ENCODE measurements at places on chromosomes 2 and 18.

DNA sequence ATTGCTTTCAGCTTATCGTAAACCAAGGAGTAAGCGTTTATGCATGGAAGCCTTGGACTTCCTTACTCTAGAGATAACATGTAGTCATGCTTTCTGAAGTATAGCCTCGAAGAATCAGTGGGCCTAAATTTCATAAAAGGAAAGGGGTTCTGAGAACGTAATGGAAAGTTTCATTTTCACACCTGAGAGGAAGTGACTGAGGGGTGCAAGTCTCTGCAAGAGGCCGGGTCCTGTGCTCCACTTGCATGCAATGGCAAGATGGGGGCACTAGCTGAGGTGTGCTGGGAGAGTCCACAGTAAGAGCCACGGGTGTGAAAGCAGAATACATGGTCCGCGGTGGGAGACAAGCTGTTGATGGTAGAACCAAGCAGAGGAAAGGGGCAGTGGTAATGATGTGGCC lies 36.5 kb upstream of the C1D start:
- DNase-seq, result no peak

GRCh38 chr2:165064743-165065142 lies 109.4 kb upstream of the SLC38A11 start:
- no peak for DNase-seq

- no peak for DNase-seq
These were observed 213.2 kb downstream of the KCNJ3 start for GRCh38 chr2:154911729-154912128.

DNA sequence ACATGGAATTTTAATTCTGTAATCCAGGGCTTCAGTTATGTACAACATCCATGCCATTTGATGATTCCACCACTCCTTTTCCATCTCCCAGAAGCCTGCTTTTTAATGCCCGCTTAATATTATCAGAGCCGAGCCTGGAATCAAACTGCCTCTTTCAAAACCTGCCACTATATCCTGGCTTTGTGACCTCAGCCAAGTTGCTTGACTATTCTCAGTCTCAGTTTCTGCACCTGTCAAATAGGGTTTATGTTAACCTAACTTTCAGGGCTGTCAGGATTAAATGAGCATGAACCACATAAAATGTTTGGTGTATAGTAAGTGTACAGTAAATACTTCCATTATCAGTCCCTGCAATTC lies 108.7 kb downstream of the XRCC5 start:
- DNase-seq, result no peak

DNA sequence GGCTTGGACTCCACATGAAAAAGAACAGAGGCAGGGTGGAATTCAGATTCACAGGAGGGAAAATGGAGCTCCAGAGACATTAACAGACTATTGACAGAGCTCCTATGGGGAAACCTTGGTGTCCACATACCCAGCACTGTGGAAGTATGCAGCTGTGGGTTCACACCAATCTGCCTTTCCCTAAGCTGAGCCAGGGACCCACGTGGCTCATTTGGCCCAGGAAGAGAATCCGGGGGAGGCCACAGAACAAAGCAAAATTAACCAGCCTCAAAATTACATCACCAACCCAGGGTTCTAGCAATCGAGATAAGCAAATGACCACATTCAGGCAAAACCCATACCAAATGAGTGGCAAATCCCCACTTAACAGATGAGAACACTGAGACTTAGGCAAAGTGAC lies 105.8 kb upstream of the TWIST2 start:
- no peak for DNase-seq

GRCh38 chr2:199370150-199370780 lies 87.5 kb downstream of the SATB2 start:
- no peak for DNase-seq

DNA sequence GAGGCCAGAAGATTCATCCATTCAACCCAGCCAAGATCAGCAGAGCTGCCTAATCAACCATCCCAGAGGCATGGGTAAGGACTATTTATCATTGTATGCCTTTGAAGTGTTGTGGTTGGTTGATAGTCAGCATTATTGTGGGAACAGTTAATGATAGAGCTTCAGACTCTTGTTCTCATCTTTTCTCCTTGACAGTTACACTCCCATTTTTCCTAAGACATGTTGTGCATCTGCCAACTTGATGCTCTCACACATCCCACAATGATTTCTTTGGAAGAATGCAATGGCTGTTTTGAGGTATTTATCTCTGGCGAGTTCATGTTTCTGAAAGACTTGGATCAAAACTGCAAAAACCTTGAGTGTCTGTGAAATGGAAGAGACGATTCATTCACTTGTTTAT lies 55.4 kb downstream of the FASTKD2 start:
- DNase-seq, result no peak

DNA sequence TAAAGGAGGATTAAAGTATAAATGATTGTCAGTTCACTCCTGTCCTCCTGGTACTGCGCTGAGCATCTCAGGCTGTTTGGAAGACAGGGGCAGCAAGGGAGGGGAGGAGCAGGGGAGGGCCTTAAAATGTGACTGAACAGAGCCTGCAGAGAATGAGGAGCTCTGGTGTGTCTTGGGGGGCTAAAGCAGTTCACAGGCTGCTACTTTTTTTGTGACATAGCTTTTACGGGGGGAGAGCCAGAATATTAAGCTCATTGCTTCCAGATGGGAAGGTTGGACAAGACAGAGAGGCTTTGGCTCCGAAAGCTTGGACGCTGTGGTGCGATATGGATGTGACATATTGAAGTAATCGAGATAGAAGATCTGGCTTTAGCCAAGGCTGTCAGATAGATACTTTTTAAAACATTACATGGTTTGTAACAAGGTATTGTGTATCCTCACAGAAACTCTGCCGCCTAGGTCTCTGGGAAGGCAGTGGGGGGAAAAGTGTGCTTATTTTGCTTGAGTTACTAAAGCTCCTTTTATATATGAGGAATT lies 40.5 kb downstream of the RDH14 start:
- no peak for DNase-seq

GRCh38 chr2:154032220-154032619 lies 160.5 kb downstream of the GALNT13 start:
- no peak for DNase-seq

DNA sequence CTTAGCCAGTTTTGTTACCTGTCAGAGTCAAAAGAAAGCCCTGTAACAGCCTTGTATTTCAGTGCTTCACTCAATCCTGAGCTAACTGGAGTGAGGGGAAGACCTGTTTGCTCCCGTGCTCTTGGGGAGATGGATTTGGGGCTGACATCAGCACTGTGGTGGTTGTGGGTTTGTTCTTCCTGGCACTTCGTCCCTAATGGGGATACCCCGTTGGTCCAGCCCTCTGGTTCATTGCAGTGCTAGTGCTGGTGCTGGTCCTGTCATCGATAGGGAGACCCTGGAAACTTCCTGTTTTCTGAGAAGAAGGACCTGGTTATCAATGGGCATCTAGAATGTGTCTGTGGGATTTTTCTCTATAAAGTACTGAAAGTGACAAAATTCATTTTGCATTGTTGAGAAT lies 205.4 kb downstream of the ZNF407 start:
- DNase-seq, result no peak

DNA sequence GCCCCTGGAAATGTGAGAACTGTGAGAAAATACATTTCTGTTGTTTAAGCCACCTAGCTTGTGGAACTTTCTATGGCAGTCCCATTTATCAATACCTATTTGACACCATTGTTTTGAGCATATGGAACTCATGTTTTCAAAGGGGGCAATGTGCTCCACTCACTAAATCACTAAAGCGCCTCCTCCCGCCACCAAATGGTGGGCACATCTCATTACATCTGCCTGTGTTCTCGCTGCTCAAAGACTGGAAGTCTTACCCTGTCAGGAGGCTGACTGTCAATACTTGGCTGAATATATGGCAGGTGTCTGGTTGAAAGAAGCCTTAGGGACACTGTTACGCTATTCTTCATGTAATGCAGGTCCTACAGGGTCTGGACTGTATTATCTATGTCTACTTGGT lies 767.7 kb downstream of the TSN start:
- no peak for DNase-seq

DNA sequence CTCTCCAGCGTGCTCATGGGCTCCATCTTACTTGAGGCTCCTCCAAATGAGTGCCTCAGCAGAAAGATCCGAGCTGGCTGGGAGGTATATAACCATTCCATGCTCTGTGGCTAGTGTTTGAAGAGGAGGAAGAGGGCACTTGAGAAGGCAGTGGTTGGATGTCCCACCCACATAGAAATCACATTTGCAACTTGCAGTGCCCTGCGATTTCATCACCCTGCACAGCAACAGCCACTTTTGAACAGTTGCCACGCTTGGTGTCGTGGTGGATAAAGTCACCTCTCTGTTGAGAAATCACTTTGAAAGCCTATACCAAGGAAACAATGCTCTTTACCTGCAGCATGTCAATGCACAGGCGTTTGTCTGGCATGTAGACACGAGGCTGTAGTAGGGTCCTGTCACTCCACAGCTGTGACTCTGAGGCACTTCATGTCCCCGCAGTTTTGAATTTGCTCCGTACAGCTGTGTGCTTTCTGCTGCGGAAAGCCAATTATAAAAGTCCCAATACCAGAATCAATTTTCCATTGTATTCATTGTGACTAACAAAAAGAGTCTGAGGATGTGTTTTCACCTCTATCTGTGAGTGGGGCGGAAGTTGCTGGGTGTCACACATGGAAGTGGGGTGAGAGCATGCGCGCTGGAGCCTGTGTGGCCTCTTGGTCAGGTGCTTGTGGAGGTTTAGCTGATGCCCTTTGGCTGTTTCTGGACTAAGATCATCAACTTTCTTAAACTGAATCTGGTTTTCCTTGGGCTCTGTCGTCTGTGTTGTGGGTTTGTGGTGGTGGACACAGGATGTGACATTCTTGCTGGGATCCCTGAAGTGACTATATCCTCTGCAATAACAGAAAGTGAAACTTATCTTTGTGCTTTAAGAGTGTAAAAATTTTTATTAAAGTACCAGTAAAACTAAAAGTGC lies 2.8 kb downstream of the CNDP2 start:
- no peak for DNase-seq

DNA sequence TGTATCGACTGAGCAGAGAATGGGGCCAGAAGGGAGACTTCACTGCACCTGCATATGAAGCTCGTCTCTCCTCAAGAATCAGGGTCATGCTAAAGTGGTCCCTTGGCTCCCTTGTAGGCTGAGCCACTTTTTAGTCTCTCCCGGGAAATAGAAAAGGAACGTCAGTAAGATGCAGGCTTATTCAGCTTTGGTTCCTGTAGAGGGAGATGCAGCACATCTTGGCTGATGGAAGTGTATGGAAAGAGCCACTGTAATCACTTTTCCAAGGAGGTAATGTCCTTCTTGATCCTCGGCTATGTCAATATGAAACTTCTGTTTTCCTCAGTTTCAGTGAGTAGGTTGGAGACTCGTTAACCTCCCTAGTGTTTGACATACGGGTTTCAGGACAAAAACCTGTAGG lies 235.2 kb downstream of the GCA start:
- no peak for DNase-seq

GRCh38 chr18:21865043-21865442 lies 124.5 kb downstream of the MIB1 start:
- DNase-seq, result no peak

DNA sequence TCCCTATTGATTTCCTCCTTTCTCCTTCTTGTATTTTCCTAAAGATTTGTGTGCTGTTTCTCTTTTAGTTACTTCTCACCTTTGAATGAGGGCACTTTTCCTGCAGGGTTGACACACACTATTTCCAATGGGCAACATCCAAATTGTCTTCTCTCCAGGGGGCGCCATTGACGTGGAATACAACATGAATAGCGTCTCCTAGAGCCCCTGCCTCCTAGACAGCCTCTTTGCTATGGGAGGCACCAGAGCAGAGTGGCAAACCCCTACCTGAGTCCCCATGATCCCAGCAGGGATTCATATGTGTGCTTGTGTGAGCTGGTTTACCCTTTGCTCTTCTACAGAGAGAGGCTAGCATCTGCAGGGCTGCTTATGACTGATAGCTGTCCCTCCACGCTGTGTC lies 61.3 kb upstream of the ITSN2 start:
- peak; percentile 44 for DNase-seq

- no peak for DNase-seq
These were observed 23.6 kb upstream of the NMS start for GRCh38 chr2:100446696-100447095.

- DNase-seq, result no peak
These were observed 19.3 kb upstream of the MC2R start for GRCh38 chr18:13934676-13935075.

GRCh38 chr2:120683701-120684100 lies 52.0 kb upstream of the GLI2 start:
- DNase-seq, result peak; percentile 23

DNA sequence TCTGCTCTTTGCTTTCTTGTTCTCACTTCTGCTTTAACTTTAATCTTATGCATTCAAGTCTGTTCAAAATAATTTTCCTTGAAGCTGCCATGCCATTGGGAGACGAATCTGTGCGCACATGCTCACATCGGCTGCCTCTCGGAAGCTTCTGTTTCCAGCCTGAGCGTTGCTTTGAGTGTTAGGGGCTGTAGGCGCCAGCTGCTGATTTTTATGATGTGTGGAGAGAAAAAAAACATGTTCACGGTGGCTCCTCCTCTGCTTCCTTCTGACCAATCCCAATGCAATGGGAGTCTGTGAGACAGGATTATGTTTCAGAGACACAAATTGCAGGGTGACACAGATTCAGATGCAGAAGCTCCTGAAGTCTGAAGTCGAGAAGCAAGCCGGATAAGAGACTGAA lies at the start of gene MC4R:
MC4R (minus strand) TSS at position 180 of the 400 bp plus-strand sequence. CDS start 426 bp downstream, outside the sequence.
- peak; percentile 90 for DNase-seq

DNA sequence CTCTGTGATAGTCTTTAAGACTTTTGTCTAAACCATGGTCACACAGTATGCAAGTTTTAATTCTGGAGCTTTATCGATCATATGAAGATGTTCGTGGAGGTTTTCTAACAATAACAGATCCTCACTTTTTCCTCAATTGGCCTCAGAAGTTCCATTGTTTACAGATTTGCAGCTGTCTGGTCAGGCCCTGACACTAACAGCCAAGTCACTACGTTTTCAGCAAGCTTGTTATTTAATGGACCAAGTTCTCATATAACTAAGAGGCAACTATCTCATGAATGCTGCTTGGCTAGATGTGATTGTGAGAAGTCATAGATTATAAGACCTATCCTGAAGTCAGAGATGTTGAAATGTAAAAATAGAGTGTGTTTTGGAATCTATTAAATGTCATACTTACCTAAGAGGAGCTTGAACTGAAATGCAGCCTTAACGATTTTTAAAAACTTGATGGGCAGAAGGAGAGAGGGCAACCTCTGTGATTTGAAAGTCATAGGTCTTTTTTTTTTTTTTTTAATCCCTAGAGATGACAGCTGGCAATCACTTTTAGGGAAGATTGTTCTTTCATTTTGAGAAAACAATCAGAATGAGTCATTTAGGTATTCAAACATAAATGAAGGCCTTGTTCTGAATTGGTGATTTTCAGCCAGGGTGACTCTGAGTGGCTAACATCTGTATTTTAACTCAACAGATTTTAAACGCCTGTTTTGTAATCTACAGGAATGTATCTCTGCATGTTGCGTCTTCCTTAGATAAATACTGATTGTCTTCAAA lies 48.4 kb upstream of the NEMP2 start:
- DNase-seq, result no peak
